Mucosa of gallbladder (tissue), 1 donor: ENCODE measurements at places on chromosomes 4 and X.

DNA sequence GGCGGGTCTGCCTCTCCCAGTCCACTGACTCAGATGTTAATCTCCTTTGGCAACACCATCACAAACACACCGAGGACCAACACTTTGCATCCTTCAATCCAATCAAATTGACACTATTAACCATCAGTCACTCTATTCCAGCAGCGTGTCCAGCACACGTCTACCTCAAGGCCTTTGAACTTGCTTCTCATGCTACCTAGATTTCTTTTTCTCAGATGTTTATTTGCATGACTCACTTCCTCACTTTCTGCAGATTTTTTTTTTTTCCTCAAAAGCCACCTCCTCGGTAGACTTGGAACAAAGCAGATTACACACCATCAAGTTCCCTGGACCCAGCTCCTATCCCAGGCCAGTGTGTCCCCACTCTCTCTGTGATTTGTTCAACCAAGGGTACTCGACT is 49.5 kb downstream of the SUPT20HL2 start:
- no peak for DNase-seq

DNA sequence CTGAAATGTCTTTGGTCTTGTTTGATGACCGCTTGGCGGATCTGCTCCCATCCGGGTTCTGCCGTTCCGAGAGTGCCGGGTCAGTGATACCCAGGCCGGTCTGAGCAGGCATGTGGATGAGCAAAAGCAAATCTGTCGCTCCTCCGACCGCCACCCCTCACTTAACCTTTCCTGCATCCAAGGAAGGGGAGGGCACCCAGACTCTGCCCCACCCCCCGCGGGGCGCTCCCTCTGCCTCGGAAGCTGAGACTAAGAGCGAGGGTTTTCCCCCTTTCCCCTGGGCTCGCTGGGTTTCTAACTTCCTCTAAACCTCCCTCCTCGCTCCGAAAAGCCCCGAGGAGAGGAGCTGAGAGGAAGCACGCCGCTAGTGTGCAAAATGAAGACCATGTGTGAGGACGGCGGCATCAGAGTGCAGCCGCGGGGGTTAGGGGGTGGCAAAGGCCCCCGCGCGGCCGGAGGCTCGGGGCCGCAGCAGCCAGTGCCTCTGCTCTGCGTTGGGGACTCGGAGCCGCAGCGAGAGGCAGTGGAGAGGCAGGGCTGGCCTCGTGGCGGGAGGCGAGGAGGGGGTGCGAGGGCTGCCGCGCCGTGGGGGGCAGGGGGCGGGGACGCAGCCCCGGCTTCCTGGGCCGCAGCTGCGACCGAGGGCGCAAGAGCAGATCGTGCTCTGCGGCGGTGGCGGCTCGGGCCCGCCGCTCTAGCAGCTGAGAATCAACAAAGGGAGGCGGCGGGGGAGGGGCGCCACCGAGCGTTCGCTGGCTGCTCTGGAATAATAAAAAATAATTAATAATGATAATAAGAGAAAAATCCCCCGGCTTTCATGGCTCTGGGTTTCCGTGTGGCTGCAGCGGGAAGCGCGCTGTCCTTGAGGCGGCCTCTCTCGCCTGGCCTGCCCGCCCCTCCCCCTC is 55.8 kb upstream of the BCOR start:
- peak; percentile 55 for DNase-seq

- DNase-seq = no peak
Measured at GRCh38 chr4:183097231-183098018, 1.6 kb upstream of the WWC2 start.

DNA sequence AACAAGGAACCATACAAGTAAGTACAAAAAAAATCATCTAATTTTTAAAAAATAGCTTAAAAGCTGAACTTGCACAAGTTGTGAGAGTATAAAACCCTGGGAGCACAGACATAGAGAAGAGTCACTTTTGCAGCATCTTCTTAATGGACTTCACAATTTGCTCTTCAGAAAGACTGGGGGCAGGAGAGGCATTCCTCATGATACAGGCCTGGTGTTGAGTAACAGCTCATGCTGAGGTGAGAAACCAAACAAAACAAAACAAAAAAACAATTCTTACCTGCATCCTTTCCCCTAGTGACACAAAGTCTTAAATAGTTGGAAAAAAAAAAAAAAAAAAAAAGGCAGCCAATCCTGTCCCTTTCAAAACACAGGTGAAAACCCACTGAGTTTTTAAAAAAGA is 562.8 kb downstream of the FSTL5 start:
- no peak for DNase-seq

GRCh38 chr4:54539500-54540029 is 118.2 kb upstream of the KIT start:
- peak; percentile 43 for DNase-seq

DNA sequence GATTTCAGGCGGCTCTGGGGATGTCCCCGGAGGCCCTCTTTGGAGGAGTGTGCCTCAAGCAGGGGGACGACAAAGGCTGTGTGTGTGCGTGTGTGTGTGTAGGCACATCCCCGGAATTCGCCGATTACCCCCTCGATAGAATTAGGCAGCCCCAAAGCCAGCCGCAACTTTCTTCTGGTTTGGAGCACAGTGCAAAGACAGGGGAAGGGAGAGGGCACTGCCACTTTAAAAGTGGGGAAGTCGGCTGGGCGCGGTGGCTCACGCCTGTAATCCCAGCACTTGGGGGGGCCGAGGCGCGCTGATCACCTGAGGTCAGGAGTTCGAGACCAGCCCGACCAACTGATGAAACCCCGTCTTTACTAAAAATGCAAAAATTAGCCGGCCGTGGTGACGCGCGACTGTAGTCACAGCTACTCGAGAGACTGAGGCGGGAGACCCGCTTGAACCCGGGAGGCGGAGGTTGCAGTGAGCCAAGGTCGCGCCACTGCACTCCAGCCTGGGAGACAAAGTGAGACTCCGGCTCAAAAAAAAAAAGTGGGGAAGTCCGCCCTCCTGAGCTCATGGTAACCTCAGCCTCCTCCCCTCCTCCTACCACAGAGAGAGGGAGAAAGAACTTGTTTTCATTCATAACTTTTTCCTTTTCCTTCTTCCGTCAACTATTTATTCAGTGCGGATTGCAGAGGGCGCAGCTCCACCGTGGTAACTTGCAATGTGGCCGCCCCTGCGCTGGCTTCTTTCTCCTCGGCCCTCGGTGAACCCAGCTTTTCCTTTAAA is 2.4 kb downstream of the SPRY1 start:
- DNase-seq = peak; percentile 54

- DNase-seq = no peak
Measured at GRCh38 chr4:84971319-84971932, 4.9 kb upstream of the WDFY3 start.
